Ecto neural progenitor cell (in vitro differentiated cells): ENCODE measurements at places on chromosomes 16 and 17.

DNA sequence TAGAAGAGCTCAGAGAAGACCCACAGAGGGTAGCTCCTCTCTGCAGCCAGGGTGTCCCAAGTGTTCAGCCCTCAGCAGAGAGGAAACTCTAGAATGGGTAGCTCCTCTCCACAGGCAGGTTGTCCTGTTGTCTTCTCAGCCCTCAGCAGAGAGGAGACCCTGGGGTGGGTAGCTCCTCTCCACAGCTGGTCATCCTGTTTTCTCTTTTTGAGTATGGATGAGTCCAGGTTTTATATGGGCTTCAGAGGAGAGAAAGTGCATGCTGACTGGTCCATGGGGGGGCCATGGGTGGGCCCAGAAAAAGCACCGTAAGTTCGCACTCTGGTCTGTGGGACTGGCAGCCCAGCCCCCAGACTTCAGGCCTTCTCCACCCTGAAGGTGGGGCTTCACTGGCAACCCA is 48.4 kb downstream of the ESRP2 start:
- no peak for DNase-seq

GRCh38 chr16:49588729-49589384 is 215.3 kb downstream of the C16orf78 start:
- peak; percentile 33 for DNase-seq

GRCh38 chr16:2519711-2520080 is 475 bp upstream of the AMDHD2 start:
- no peak for DNase-seq

DNA sequence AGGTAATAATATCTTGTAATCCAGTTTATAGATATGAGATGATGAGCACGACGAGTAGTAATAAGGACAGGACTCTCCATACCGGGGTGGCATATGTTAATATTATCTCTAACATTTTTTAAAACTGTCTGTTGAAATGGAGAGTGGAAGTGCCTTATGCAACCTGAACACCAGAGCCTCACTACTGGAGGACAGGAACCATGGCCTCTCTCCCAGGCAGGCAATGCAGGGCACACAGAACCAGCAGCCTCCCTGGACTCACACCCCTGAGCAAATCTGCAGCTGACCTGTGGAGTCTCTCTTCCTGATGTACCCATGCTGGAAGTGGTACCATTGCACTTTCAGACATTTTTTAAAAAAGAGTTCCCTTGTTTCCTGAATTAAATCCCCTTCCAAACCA is 55.2 kb upstream of the ERN1 start:
- peak; percentile 30 for DNase-seq

GRCh38 chr16:71360378-71360777 is 1.9 kb downstream of the CALB2 start:
- DNase-seq, result no peak

- no peak for DNase-seq
Measured at GRCh38 chr17:70119983-70120382, 45.0 kb downstream of the KCNJ16 start.

DNA sequence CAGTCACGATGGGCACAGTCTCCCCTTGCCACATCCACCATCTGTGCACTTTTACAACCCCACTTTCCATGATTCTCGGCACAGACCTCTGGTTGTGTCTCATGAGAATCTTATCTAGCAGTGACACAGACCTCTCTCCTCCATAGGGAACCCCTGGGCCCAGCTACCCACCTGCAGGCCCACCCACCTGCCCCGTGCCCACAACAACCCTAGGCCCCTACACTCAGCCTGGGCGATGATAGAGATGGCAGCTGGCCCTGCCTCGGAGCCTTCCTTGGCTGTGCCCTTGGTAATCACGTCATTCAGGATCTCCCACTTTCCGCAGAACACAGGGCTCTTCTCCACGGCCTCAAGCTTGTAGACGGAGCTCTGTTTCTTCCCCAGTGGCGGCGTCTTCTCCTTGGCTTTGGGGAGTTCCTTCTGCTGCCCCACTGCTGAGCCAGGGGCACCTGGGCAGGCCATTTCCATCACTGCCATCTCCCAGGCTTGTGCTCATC is 26.5 kb downstream of the MAP3K14 start:
- no peak for DNase-seq

DNA sequence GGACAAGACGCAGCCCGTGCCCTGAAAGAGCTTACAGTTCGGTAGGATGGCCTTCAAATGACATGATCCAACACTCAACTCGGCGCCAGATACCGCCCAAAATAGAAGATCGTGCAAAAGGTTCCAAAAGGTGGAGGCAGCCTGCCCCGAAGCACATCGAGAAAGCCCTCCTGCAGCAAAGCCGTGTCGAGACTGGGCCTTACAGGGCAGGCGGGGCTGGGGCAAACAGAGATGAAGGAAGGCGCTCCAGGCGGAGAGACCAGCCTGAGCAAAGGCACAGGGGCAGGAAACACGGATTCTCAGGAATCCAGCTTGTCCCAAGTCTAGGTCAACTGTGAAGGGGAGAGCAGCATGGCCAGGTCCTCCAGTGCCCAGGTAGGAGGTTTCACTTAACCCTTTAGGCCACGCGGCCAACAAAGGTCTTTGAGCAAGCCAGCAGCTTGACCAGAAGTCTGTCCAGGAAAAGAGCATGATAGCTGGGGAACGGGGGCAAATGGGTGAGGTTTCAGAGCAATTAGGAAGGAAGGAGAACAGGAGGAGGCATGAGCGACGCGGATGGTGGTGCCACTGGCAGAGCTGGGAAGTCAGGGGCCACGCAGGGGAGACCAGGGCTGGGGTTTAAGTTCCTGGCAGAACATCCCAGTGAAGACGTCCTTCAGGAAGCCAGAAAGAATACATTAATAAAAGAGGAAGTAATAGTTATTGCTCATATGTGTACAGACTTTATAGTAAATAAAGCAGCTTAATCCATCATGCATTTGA is 21.2 kb upstream of the EIF1 start:
- no peak for DNase-seq

GRCh38 chr16:59013930-59014329 is 279.8 kb upstream of the GOT2 start:
- DNase-seq, result no peak

GRCh38 chr17:58242171-58242784 is 3.9 kb downstream of the LPO start:
- DNase-seq, result no peak

DNA sequence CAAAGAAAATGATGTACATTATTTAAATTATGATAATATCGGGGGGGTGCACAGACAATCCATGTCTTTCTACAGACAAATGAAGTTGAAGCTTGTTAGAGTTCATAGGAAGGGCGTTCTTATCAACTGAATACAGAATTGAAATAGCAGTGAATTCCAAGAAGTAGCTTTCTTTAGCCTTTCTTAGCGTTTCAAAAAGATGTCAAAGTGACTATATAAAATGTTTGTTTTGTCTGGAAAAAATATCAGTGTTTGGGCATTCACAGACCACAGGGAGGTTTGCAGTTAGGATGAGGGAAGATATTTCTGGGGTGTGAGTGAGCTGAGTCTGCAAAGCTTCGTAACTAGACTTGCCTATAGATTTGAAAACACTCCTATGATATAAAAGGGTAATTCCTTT is 55.0 kb downstream of the STX8 start:
- DNase-seq, result no peak

- DNase-seq, result peak; percentile 91
Measured at GRCh38 chr17:19762515-19762961, 14.4 kb upstream of the ALDH3A1 start.

- no peak for DNase-seq
Measured at GRCh38 chr16:15037745-15038144, 18.1 kb downstream of the NTAN1 start.

DNA sequence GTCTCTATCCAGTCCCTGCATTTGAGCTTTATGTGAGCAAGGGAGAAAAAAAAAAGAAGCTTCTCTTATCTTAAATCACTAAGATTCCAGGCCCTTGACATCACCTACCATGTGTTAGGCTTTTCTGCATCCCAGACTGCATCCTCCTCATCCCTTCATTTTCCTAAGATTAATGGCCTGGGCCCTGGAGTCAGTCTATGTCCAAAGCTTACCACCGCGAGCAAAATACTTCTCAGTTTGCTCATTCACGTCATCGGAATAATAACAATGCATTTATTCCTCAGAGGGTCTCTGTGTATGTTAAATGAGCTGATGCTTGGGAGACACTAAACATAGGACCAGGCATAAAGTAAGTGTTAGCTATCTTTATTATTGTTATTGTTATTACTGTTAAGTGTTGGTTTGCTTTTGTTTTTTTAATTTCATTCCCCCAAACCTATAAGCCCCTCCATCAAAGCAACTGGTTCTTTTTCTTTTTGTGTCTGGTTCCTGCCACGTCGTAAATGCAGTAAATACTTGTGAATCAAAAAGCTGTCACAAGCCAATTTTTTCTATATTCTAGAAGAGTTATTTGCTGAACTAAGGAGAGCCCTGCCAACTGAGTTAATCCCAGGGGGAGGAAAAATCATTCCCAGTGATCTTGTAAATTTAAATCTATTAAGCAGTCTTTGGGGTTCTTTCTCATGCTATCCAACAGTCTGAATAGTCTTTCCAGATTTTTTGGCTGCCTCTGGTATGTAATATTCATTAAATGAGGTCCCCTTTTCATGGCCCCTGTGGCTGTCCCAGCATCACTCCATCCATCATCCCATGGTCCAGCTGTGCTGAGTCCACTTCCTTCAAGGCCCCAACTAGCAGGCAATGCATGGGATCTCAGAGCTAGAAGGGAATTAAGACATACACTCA is 46.5 kb downstream of the VAT1L start:
- no peak for DNase-seq

GRCh38 chr17:81391936-81392908 is 3.0 kb upstream of the BAHCC1 start:
- no peak for DNase-seq

DNA sequence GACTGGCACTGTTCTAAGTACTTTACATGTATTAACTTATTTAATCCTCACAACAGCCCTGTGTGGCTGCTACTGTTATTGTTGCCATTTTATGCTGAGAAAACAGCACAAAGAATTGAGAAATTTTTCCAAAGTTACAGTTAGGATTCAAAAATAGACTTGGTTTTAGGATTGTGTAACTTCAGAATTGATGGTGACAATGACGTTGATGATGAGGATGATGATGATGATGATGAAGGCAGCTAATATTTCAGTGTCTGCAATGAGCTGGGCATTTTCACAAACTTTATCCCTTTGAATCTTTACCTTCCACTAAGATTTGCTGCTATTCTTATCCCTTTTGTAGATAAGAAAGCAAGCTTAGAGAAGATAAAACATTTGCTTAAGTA is 22.1 kb downstream of the PRKCB start:
- no peak for DNase-seq

DNA sequence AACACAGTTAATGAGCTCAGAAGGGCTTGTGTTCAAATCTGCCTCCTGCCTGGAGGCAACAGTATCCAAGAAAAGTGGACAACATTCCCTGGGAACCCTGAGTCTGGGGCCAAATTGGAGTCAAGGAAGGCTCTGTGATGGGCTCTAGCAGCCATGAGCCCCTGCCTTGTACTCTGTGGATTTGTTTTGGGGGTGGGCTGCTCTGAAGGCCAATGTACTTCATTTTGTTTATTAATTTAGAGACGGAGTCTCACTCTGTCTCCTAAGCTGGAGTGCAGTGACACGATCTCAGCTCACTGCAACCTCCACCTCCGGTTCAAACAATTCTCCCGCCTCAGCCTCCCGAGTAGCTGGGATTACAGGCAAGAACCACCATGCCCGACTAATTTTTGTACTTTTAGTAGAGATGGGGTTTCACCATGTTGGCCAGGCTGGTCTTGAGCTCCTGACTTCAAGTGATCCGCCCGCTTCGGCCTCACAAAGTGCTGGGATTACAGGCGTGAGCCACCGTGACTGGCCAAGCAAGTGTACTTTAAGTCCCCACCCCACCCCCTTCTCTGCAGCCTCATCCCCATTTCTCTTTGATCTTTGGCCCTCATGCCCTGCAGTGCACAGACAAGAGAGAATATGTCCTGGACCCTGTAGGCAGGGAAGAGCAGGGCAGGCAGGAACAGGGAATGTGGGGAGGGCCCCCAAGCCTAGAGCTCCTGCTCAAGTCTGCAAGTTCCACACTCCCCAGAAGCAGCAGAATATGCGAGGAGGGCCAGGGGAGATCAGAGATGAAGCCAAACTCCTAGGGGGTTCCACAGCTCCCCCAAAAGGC is 2.7 kb upstream of the GIP start:
- peak; percentile 74 for DNase-seq

DNA sequence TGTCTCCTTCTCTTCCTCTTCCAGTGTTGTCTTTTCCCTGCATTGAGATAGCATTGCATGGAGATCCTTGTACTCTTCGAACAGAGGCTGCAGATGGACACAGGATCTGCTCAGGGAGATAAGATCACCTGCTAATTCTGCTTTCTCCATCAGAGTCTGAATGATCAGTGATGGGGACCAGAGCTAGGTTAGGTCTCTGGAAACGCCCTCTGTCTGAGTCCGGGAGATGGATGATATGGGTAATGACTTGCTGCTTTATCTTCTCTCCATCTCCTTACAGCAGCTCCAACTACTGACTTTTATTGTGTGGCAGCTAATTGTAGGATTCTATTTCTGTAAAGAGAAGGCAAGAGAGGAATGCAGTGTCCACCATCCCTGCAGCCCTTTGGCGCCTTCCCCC is 435.6 kb downstream of the WWOX start:
- no peak for DNase-seq

- no peak for DNase-seq
Measured at GRCh38 chr17:3988297-3989040, 24.2 kb upstream of the ATP2A3 start.

DNA sequence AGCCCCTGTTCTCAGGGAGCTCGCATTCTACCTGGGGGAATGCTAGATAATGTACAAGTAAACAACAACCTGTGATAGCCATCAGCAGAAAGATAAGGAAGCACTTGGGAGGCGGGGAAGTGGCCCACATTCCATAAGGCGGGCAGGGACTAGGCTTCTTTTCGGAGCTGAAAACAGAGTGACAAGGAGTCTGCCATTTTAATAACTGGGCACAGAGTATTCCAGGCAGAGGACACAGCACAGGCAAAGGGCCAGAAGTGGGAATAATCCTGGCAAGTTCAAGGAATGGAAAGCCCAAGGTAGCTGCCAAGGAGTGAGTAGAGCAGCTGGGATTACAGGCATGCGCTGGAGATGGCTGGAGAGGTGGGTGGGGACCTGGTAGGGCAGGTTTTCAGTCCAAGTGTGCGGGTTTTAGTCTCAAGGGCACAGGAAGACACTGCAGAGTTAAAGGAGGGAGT is 24.3 kb downstream of the USP43 start:
- DNase-seq, result no peak

GRCh38 chr16:2121853-2122252 is 13.8 kb downstream of the PKD1 start:
- no peak for DNase-seq

DNA sequence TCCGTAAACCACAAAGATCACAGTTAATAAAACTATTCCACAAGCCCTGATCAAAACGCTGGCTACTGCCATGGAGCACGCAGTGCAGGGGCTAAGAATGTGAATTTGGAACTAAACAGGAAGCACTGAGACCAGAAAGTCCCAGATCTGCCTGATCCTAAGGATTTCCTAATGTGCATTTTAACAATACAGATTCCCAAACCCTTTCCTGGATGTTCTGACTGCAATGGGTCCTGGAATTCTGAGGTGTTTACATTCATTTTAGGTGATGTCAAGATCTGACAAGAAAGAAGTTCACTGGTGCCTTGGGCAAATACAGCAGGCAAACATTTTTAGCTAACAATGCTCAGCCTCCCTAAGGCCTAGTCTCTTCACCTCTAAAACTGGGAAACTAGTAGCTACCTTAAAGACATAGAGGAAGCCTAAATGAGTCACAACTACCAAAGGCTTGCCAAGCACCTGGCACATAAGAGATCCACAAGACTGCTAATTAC is 10.3 kb downstream of the NSMCE1 start:
- no peak for DNase-seq

- DNase-seq, result no peak
Measured at GRCh38 chr17:17119533-17119932, 77.3 kb downstream of the MPRIP start.

GRCh38 chr16:12898551-12898950 is 2.8 kb upstream of the SHISA9 start:
- DNase-seq, result no peak
